Pons (tissue), 1 donor: ENCODE measurements at places on chromosomes 4 and X.

DNA sequence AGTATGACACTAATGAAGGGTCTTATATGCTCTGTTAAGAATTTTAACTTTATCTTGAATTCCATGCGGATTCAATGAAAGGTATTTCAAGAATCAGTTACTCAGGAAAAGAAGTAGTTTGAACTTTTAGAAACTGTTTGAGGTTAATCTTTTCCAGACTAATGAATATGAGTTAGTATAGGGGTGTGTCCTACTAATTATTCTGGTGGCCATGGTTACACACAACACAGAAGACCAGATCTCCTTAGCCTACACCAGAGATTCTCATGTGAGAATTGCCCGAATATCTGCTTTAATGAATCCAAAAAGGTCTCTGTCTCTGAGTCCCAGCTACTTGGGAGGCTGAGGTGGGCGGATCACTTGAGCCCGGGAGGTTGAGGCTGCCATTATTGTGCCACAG, 100.4 kb downstream of the MMRN1 start:
- DNase-seq: no peak

DNA sequence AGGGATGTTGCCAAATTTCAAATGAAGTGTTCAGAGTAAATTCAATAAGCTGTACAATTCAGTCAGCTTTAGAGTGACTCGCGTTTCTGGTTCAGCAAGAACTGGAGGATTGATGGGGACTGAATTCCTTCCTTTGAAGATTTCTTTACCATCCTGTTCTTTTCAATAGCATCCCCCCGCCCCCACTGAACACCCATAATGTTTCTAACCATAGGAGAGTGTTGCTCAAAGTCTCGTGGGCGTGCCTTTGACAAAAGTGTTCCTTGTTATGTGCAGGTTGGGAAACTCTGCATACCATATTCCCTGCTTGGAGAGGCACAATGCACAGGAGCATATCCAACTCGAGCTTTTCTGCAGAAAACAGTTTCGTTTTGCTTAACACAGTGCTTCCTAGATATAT, 323.5 kb upstream of the CASK start:
- DNase-seq: no peak

DNA sequence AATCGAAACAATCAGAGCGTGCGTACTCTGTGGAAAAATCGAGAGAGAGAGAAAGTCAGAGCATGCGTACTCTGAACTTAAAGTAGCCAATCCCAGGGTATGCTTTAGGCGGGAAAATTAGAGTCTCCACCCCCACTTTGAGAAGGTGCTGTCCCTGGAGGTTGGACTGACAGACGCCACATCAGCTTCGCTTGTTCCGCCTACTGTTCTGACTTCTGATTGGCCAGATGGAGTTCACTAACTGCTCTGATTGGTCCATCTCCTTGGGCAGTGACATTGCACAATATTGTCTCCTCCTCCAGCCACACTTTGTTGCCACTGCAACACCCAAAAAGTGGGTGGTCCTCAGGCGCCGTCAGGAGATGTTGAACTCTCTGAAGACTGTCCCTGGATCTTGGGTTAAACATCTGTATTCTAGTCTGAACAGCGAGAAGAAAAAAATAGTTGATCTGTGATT, at the start of gene SSX5:
Gene SSX5, minus strand, starts transcription at position 51 of the 457 bp plus-strand sequence. CDS start 1,437 bp downstream, outside the sequence.
- no peak for DNase-seq

- no peak for DNase-seq
These were observed 70.6 kb downstream of the MGST2 start for GRCh38 chr4:139736274-139736660.

DNA sequence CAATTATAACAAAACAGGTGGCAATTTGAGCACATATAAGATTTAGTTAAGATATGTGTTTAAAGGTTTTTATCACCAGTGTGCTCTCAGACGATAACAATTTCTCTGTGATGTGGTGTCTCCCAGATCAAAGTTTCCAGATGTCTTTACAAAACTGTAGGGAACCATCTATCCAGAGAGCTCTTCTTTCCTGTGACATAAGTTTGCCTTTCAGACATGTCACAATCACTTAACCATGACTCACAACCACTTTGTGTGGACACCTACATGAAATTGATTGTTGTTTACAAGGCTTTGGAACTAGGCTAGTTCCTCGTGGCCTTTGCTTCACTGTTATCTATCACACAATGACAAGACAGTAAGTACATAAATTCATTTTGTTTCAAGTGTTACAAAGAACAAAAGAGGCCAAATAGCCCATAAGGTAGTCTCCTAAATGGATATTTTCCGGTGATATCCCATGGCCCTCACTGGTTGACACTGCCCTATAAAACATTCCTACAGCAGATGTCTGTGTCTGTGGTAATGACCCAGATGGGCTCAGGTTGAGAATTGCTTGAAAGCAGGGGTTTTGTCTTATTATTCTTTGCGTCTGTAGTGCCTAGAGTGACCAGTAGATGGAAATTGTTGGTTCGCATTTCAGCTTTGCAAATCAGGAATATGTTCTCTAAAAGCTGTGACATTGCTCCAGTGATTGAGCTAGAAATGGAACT, 297.8 kb upstream of the FAM241A start:
- no peak for DNase-seq

DNA sequence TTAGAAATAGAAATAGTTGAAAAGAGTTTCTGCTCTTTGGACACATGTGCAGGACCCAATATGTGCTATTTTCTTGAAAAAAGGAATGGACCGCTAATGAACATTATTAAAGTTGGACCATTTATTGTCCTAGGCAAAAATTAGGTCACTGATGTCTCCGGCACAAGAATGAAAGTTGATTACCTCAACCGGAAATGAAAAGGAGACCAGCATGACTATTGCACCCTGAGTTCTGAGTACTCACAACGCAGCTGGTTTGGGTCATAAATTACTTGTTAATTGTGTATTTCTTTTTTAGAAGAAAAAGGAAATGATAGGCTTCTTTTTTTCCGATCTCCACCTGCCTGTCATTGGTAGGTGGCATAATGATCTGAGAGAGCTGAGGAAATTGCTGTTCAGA, 232.7 kb downstream of the ARHGAP24 start:
- no peak for DNase-seq

DNA sequence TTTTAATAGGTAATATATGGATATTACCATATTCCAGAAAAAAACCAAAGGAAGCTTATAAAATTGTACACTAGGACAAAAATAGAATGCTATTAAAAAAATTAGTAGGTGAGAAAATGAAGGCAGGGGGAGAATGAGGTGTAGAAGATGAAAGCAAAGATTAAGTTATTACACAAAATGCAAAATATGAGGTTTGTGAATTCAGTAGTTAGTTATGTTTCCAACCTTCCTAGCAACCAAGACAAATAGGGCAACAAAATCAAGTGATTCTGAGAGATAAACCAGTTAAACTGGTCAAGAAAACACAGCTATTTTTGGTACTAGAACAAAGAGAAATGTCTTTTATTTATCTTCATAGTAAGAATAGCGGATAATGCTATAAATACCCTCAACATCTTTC, 300.0 kb upstream of the RASGEF1B start:
- no peak for DNase-seq

GRCh38 chr4:133131829-133132460, 17.1 kb upstream of the PCDH10 start:
- DNase-seq: no peak

DNA sequence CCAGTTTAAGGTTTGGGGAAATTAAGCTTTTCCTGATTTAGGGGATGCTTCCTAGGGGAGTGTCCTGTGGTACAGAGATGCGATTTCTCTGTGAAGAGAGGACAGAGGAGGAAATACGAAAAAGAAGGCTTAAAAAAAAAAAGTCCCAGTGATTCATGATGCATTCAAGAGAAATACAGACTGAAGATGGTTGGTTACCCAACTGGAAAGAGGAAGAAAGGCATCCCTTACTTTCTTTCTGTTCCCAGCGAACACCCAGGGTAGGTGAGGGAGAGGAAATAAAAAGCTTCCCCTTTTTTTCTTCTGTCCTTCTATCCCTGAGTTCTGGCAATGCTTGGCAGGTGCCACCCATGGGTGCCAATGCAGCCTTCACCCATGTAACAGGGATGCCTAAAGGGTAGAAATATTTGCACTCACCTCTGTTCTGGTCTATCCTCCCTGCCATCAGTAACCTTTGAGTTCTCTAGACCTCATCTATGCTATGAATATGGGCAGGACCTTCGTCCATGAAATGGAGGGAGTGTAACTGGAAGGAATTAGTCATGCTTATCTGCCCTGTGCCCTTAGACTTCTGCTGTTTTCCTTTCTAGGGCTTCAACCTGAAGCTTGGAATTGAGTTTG, 230.1 kb upstream of the GALNTL6 start:
- no peak for DNase-seq

DNA sequence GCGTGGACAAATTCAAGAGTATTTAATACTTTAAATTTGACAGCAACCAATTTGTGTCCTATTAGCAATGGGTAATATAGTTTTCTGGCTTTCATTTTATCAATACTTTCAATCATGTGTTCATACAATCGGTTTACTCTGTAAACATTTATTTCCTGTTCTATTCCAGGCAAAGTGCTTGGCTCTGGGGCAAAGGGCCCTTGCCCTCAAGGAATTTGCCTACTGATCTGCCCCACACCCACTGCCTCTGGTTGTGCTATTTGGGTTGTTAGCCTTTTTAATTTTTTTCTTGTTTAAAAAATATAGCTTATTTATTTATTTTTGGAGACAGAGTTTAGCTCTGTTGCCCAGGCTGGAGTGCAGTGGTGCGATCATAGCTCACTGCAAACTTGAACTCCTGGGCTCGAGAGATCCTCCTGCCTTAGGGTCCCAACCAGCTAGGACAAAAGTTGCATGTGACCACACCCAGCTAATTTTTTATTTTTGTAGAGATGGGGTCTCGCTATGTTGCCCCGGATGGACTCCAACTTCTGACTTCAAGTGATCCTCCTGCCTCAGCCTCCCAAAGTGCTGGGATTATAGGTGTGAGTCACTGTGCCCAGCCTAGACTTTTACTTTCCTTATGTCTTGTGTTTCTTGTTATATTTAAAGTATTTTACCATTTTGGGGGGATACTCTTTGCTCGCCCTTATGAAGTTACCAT, 30.7 kb upstream of the CBR4 start:
- DNase-seq: no peak

- DNase-seq: no peak
These were observed 126.3 kb downstream of the ATG4A start for GRCh38 chrX:108217876-108218275.

DNA sequence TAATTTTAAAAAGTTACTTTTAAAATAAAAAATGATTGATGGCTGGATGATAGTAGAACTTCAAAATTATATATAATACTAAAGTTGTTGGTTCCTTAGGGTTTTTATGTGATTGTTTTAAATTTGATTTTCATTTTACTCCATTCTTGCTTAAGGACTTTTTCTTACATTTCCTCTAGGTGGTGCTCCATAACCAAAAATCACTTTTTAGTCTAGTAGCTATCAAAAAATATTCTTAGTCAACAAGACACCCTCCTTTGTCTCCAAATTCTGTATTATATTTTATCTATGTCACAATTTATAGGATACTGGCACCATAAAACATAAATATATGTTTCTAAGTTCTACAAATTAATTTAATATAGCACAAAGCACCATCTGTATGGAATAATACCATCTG, 67.2 kb upstream of the BRWD3 start:
- peak; percentile 48 for DNase-seq

- DNase-seq: peak; percentile 75
These were observed 132.5 kb downstream of the ARHGAP6 start for GRCh38 chrX:11533199-11533651.

- no peak for DNase-seq
These were observed 69.6 kb upstream of the NDP start for GRCh38 chrX:44042751-44043150.

DNA sequence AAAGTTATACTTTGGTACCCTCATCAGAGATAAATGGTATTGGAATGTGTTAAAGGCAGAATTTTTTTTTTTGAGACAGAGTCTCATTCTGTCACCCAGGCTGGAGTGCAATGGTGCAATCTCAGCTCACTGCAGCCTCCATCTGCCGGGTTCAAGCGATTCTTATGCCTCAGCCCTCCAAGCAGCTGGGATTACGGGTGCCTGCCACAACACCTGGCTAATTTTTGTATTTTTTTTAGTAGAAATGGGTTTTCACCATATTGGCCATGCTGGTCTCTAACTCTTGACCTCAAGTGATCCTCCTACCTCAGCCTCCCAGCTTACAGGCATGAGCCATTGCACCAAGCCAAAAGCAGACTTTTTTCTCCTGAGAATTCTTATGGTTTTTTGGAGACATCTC, 11.4 kb upstream of the RELL1 start:
- no peak for DNase-seq

DNA sequence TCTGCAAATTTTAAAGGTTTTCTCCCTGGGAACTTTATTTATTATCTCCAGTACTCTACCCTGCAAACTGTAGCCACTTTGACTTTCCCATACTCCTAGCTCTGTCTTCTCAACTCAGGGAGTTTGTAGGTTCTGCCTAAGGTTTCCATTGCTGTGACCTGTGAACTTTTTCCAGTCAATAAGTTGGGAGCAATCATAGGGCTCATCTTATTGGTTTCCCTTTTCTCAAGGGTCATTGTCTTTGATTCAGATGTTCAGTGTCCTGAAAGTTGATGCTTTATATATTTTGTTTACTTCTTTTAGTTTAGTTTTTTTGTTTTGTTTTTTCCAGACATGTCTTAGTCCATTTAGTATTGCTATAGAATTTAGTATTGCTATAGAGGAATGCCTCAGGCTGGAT, 85.3 kb upstream of the NUDT6 start:
- DNase-seq: no peak

GRCh38 chrX:2187352-2188115, 313.2 kb downstream of the DHRSX start:
- no peak for DNase-seq

DNA sequence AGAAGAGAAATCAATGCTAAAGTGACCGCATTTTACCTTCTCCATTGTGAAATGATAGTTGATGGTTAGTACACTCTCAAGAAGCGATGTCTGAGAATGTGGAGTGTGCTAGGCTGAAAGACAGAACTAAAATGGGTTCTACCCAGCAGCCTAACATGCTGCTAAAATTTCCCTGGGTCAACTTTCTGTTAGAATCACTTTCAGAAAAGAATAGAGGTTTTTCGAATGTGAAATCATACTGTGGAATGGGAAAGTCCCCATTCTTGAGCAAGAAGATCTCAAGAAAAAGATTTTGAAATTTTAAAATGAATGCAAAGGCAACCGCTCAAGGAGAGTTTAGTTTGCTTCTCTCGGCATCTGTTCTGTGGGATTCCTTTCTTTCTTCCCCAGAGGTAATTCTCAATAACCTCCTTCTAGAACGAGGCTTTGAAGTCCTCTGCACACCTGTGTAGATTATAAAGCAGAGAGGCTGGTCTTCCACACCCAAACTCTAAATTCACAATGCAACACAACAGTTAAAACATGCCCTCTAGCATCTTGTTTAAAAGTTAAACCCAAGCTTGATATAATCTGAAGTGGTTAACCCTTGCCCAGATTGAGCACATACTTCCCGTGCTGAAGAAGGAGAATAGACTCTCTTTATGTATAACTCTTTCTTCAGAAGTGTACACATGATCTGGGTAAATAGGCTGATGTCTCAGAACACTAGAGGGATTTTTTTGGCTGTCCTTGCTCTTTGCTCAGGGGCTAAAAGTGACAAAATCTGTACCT, 208.7 kb upstream of the KLF3 start:
- DNase-seq: no peak

GRCh38 chr4:156521631-156522030, 450.0 kb downstream of the PDGFC start:
- DNase-seq: no peak
